ENCODE measurements at places on chromosomes 4 and X.
A peak's percentile ranks its signal among the peaks of the same experiment; 100 is the strongest.

- no peak for DNase-seq
Measured at GRCh38 chr4:174084542-174084941, 198.9 kb downstream of the FBXO8 start.

- peak; percentile 2 for DNase-seq
Measured at GRCh38 chrX:100376576-100376975, 33.5 kb downstream of the PCDH19 start.

- DNase-seq = no peak
Measured at GRCh38 chr4:8761824-8762205, 109.8 kb downstream of the HMX1 start.

DNA sequence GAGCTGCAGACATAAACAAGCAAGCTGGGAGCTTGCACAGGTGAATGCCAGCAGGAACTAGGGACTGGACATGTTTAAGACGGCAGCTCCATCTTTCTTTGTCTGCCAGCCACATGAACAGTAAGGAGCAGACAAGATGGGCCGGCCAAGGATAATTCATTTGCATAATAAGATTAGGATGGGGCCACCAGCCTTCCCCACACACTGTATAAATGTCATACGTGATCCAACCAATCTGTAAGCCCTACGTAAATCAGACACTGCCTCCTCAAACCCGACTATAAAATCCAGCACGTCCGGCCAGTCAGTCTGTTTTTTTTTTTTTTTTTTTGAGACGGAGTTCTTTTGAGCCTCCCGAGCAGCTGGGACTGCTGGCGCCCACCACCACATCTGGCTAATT, 75.6 kb upstream of the BOD1L1 start:
- no peak for DNase-seq

DNA sequence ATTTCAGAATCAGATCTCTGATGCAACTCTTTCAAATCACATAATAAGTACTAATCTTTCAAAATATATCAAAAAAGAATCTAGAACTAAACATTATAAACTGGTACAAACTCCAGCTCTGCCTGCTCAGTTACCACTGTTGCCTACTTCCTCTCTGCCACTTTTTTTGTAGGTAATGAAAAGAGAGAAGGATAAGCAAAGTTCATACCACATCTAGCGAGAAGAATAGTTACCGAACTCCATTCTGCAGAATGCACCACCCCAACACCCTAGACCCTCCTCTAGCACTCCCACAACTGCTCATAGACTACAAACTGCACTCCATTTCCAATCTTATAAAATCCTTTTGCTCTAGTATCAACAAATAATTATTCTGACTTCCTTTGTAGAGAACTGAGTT, 19.7 kb upstream of the LRBA start:
- DNase-seq = no peak

GRCh38 chr4:81040012-81040659, 9.6 kb downstream of the BMP3 start:
- no peak for DNase-seq

GRCh38 chrX:144335402-144335801, 451.5 kb downstream of the UBE2NL start:
- no peak for DNase-seq

- DNase-seq = no peak
Measured at GRCh38 chr4:37439809-37440474, 195.4 kb downstream of the NWD2 start.

DNA sequence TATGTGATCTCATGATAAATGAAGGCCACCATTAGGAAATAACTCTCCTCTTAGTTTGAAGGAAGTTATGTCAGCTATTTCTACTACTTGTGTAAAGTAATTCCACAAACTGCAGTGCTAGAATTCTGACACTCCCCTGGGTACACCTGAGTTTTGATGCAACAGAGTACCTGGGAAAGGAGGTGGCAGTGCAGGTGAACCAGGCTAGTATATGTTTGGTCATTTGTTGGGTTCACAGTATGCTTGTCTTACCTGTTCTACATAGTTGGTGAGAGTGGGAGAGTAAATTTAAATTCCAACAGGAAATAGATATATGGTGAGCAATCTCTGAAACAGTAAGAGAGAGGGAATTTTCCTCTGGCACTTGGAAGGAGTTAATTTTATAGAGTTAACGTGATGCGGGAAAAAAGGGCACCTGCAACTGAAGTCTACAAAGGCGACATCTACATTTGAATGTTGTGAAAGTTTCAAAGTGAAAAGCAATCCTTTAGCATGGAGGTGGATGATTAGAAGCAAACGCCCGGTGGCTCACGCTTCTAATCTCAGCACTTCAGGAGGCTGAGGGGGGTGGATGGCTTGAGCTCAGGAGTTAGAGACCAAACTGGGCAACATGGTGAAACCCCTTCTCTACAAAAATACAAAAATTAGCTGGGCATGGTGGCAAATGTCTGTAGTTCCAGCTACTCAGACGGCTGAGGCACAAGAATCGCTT, 8.3 kb upstream of the SLC10A6 start:
- no peak for DNase-seq

DNA sequence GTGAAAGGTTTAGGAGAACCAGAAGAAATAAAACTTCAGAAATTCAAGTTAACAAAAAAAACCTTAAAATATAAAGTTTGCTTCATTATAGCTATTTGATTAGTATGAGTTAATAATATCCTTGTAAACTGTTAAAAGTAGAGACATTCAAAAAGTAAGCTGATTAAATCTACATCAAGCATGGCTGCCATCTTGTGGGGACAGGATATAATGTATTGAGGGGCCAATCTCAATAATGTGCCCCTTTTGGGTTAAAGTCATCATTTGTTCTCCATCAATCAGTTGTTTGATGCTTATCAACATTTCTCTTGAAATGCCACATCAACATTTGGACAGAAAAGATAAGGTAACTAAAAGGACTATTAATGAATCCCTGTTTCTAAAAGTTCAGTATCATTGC, 4.6 kb upstream of the GRID2 start:
- no peak for DNase-seq

GRCh38 chr4:140052050-140052449, 101.9 kb downstream of the MAML3 start:
- no peak for DNase-seq

DNA sequence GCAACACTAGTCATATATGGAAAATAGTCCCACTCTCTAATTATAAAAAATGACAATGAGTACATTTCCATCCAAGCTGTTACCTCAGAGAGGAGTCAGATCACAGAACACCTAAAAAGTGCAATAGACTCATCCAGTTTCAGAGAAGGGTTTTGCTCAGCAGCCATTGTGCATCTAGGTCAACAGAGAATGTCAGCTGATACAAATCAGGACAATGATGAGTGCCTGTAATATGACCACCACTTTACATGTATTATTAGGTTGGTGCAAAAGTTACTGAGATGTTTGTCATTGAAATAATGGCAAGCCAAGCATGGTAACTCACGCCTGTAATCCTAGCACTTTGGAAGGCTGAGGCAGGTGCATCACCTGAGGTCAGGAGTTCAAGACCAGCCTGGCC, 164.1 kb upstream of the TTC29 start:
- no peak for DNase-seq

GRCh38 chr4:47801481-47802002, 36.3 kb downstream of the CORIN start:
- DNase-seq = no peak

- DNase-seq = no peak
Measured at GRCh38 chrX:75155447-75155826, 646 bp downstream of the ABCB7 start.

- no peak for DNase-seq
Measured at GRCh38 chr4:101888472-101888871, 97.9 kb downstream of the BANK1 start.

DNA sequence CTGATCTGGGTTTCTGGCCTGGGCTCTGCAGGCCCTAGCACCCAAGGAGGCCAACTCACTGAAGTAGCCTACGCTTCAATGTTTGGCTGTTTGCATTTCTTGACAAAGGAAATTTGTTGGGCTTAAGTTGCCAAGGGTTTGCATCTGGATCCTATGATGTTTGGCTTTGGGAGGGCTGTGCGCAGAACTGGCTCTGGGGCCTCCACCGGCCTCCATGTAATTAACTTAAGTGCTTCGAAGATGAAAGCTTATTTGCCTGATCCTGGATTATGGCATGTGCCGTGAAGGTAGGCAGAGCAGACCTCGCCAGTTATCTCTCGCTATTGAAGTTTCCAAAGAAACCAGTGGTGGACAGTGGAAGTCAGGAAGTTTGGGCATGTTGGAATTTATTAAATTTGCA, 124.3 kb upstream of the STX18 start:
- no peak for DNase-seq

- no peak for DNase-seq
Measured at GRCh38 chrX:155953055-155953454, 44.4 kb upstream of the IL9R start.

All from AG09309 (cell line).